ENCODE measurements at places on chromosomes 3 and 15. TPM values are rescaled to one million over a fixed set of nuclear protein-coding genes. Genes with fewer than 3 reads are reported as not detected.

The AP3B2 gene
- total RNA-seq, result not detected

The FANCD2OS gene
- not detected for total RNA-seq

The CLDN16 gene
- not detected for total RNA-seq

The SI gene
- not detected for total RNA-seq

- no peak for DNase-seq
Observed at GRCh38 chr3:173841334-173841733, 443.8 kb downstream of the NLGN1 start.

GRCh38 chr15:40567111-40567510 is 2.0 kb upstream of the RPUSD2 start:
- no peak for DNase-seq

- DNase-seq, result no peak
Observed at GRCh38 chr3:153829606-153830170, 291.5 kb upstream of the ARHGEF26 start.

DNA sequence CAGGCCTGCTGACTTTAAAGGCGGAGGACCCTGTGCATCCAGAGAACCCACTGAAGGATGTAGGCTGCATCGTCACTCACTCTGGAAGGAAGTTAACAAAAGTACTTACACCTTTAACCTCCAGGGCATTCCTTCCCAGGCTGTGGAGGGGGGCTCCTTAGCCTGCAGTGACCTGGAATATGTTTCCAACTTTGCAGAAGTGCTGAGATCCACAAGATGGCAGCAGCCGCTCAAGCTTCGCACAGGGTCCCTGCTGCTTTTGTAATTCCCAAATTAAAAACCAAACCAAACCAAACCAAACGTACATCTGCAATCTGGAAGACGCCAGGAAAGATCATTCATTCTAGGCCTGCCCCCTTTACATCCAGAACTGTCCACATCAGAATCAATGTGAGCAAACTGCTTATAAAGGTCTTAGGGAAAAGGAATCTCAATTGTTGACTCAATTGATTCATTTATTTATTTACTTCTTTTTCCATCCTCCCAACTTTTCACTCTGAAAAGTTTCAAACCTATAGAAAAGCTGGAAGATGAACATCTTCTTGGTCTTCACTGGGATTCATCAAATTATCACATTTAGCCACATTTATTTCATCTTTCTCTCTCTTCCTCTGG is 70.5 kb upstream of the KLHL25 start:
- peak; percentile 8 for DNase-seq

DNA sequence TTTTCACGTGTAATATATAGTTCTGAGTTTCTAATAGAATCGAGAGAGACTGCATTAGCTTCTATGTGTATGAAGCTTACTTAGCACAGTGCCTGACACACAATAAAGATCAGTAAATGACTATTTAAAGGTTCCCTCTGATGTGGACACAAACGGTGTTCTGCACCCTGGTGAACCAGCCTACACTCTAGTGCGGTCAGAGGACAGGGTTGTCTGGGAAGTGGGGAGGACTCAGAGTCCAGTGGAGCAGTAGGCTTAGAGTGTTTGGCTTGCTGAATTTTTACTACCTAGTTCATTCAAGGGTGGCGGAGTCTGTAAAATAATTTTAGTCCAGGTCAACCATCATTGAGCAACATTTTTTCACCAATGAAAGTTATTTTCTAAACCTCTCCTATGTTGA is 77.8 kb downstream of the DIPK2A start:
- DNase-seq, result no peak

DNA sequence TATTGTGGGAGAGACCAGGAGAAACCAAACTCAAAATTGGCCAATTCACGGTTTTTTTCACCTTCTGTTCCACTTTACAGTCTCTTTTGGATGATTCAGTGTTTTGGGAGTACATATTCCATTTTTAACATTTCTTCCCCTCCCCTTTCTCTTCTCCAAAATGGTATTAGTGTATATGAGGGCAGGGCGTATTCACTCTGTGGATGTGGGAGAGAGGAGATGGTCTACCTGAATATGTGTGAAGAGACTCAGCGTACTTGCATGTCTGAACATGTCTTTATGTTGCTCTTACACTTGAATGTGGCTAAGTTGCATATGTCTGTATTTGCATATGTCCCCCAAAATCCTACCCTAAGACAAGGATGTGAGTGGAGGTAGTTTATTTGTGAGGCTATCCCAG is 291.0 kb upstream of the PPP2R3A start:
- no peak for DNase-seq

DNA sequence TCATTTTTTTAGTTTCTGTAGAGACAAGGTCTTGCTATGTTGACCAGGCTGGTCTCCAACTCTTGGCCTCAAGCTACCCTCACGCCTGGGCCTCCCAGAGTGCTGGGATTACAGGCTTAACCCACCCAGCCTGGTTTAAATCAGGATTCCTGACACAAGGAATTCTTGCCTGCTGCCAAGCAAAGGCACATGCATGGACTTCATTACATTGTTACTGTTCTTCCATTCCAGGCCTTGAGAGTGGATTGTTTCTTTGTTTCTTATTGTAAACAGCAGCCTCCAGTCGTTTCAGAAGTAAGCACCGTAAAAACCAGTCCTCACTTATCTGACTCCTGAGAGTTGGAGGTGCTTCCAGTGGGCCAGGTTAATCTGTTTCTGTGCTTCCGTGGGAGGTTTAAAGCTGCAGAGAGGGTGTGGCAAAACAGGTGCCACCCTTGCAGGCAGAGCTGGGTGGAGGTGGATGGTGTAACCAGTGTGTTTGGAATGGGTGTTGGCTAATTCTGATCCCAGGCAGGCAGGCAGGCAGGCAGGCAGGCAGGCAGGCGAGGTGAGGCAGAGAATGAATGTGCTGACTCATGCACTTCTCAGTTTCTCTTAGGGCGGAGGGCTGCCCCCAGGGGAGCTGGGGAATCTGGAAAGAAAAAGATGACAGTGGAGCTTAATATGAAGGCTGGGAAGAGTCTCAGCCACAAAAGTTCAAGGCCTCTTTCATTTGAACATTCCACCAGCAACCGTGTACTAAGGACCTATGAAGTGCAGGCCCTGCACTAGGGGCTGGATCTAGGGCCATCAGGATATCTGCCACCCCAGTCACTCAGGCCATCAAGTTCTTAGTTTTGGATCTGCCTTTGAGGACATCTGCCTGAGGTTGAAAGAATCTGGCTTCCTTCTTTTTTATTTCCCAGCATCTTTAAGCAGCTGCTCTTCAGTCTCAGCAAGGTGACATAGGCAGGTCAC is 37.0 kb upstream of the CDCP1 start:
- DNase-seq, result peak; percentile 39

GRCh38 chr3:193805448-193805847 is 212.4 kb downstream of the OPA1 start:
- peak; percentile 40 for DNase-seq

DNA sequence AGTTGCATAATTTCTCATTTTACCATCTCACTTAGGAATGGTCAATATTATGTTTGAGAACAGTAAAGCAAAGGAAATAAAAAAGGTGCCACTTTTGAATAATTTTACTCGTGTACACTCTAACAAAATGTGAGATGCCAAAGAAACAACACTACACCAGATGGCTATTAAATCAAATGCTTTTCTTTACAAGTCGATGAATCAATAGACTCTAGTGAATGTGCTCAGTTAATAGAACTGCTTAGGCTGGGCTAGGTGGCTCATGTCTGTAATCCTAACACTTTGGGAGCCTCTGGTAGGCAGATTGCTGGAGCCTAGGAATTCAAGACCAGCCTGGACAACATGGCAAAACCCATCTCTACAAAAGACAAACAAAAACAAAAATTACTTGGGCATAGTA is 87.9 kb downstream of the ZNF609 start:
- no peak for DNase-seq

Data from HFFc6 (cell line).